ENCODE measurements at places on chromosomes 1 and 21.

DNA sequence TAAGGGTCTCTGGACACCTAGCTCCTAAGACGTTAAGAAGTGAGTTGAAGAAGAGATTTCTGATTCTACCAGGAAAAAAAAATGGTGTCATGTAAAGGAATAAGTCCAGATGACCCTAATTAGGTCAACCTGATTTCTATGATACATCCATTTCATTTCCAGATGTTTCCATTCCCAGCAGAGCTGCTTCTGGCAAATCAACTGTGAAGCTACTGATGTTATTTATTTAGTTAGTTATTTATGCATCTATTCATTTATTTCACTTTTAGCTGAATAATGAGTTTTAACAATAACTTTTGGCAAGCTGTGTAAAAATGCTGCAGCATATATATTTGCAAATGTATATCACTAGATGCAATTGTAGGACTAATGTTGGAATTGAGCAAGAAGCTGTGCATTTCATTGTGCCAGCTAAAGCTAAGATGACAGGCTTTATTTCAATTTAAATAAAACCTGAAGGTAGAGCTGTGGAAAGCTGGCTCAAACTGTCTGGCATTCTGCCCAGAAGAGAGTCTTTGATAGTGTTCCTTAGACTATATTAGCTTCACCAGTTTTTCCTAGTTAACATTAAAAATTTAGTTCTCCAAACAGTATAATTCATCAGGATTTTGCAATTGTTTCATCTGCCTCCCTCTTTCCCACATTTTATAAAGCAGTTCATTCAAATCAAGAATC, 1164.4 kb upstream of the ADGRL4 start:
- no peak for DNase-seq

DNA sequence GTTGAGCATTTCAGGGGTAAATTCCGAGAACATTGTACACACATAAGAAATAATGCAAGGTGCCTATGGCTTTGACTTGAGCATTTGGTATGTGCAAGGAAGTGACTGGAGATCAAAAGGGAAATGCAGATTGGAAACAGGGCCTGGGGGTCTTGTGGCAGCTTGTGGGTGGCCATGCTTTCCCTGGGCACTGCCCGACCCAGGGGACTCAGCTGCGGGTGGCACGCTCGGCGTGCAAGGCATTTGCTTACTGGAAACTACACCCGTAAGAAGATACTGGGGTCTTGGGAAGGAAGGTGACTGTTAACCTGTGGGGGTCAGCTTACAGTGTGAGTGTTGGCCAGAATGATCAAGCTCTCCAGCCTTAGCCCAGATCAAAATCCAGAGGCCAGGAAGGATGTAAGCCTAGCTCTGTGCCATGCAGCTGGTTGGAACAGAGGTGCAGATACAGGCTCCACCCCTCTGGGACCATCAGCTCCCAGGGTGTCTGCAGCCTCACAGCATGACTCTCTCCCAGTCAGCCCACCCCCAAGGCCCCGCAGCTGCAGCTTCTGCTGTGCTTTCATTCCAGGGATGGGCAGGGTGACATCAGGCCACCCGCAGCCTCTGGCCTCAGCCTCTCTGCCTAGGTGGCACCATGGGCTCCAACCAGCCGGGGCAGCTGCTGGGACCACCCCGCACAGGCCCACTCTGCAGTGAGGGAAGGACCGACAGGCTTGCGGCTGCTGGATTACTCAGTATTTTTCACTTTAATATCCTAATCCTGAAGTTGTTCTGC, 55.1 kb downstream of the KIF26B start:
- DNase-seq = no peak

DNA sequence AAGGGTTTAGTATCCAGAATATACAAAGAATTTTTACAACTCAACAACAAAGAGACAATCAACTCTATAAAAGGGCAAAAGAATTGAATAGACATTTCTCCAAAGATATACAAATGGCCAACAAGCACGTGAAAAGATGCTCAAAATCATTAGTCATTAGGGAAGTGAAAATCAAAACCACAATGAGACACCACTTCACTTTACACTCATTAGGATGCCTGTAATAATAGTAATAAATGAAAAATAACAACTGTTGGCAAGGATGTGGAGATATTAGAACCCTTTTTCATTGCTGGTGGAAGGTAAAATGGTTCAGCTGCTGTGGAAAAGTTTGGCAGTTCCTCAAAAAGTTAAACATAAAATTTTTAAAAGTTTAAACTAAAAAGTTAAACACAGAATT, 7.0 kb upstream of the ABCD3 start:
- DNase-seq = no peak

- no peak for DNase-seq
Measured at GRCh38 chr1:112807999-112808398, 92.9 kb upstream of the PPM1J start.

DNA sequence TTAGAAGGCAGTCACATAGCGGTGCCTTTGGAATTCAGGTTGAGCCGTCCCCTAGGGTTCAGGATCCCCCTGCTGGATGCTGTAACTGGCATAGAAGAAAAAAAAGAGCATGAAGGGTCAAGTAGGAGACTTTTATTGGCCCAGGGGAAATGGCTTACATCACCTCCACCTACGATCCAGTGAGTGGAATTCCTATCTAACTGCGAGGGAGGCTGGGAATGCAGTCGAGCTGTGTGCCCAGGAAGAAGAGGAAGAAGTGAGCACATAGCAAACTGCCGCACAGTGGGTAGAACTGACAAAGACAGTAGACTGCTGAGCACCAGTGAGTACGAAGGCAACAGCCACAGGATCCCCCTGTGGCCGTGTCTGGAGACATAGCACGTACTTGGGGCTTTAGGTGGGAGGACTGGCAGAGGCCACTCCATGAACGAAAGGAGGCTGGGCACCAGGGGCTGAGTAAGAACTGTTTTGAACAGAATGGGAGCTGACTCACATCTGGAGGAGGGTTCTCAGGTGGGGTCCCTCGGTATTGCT, 79.2 kb downstream of the RNF220 start:
- no peak for DNase-seq

DNA sequence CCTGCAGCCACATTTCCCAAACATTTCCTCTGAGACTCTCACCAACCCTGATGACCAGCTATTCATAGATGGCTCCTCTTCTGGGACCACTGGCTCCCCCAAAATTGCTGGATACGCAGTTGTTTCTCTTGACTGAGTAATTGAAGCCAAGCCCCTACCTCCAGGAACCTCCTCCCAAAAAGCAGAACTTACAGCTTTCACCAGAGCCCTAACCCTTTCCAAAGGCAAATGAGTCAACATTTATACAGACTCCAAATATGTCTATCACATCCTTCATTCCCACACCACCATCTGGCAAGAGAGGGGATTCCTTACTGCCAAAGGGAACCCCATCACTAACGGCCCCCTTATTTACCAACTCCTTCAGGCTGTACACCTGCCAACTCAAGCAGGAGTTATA, 20.3 kb upstream of the CA6 start:
- DNase-seq = no peak

GRCh38 chr21:16580661-16581060, 850.9 kb downstream of the USP25 start:
- no peak for DNase-seq

GRCh38 chr1:54569339-54569738, 21.3 kb downstream of the ACOT11 start:
- DNase-seq = no peak

GRCh38 chr1:93738926-93739325, 57.3 kb upstream of the BCAR3 start:
- no peak for DNase-seq

DNA sequence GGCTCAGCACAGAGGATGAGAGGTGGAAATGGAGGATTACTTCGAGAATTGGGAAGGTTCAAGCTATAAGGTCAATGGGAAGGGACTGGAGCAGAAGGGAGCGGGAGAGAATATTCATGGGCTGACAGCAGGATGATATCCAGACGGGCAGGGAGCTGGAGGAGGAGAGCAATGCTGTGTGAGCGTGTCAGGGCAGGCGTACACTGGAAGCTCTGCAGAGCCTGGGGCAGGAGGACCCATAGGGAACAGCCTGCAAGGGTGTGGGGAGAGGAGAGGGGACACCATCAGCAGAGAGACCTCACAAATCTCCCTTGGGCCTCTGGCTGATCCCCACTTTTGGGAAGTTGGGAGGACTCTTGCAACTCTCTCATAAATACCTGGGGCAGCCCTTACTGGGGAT, 13.7 kb downstream of the CSF1 start:
- no peak for DNase-seq

DNA sequence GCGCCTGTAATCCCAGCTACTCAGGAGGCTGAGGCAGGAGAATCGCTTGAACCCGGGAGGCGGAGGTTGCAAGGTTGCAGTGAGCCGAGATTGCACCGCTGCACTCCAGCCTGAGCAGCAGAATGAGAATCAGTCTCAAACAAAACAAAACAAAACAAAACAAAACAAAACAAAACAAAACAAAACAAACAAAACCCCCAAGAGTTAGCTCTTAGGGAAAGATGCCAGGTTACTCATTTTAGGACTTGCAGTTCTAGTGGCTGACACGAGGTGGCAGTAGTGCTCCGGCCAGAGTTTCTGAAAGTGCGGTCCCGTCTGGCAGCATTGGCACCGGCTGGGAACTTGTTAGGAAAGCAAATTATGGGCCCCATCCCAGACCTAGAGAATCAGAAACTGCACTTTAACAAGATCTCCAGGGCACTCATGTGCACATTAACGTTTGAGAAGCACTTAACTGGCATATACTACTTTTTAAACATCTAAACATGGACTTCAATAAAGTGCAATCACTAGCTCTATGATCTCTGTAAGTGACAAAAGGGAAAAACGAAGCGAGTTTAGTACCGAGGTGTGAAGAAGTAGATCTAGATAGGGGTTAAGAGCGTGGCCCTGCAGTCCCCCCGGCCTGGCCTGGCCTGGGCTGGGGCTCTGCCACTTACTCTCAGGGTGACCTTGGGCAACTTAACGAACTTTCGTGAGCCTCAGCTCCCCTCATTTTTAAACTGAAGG, 41.9 kb upstream of the TNFRSF1B start:
- DNase-seq = peak; percentile 70

GRCh38 chr1:32400876-32401631, 6.8 kb upstream of the BSDC1 start:
- DNase-seq = peak; percentile 25

GRCh38 chr1:167492481-167492910, 25.8 kb downstream of the CD247 start:
- DNase-seq = no peak

DNA sequence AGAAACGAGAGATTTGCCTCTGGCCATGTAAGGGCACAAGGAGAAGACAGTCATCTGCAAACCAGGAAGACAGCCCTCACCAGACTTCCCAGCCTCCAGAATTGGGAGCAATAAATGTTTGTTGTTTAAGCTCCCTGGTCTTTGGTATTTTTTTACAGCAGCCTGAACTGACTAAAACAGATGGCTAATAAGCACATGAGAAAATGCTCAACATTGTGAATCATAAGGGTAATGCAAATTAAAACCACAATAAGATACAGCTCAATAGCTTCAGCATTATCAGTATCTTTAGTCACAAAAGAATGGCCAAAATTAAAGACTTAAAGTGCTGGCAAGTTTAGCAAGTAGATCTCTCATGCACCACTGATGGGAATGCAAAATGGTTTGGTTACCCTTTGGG, 11.7 kb downstream of the UBE2G2 start:
- no peak for DNase-seq

GRCh38 chr1:161905269-161905884, 118.3 kb downstream of the OLFML2B start:
- no peak for DNase-seq

All from activated CD4-positive, alpha-beta T cell treated with anti-CD3 and anti-CD28 coated beads for 1 hour (primary cell).